Activated CD8-positive, alpha-beta memory T cell treated with anti-CD3 and anti-CD28 coated beads, Interleukin-2, amount 10 ng/mL, durations not matched to agents 7 days and 5 days (primary cell): ENCODE measurements at places on chromosomes 1 and 21.

DNA sequence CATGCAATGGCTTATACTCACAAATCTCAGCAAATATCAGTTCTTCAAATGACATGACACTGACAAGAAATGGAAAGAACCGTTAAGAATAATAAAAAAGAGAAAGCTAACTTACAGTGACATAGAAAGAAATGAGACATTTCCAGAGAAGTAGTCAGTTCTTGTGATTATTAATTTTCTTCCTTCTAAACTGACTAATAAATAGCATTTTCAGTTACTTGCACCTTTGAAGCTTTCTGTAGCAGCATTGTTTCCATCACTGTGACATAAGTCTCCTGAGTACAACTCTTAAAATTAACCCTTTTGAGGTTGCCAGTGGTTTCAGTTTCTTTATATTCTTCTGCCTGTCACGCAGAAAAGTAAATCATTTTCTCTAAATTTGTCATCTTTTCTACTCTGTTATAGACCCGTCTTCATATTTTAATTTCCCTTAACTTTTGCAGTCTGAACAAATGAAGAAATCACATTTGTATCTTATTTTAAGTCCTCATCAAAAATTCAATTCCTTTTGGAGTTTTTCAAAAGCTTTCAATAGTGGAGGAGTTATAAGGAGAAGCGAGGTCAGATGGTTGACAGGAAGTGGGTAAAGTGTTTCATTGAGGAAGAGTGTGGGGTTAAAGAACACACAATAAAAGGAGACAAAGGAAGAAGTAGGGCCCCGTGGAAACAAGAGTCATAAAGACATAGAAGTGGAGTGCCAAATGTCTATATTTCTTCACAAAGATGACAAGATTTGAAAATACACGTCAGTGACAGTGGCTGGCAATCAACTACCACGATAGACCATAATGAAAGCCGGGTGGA is 57.9 kb upstream of the S1PR1 start:
- peak; percentile 64 for DNase-seq

DNA sequence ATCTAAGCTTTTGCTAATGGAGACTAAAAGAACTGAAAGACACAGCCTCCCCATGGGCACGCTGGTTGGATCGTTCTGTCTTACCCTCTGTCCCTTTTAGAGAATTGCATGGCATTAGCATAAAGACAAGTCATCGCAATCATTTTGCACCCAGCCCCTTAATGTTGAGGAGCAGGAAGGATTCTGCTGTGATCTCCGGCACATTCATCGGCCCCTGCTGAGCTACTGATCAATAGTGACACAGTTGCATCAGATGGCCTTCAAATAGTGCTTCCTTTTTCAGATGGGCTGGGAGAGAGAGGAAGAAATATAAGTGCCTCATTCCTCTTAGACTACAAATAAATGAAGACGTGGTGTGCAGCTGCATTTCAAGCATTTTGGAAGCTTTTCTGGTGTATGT is 75.4 kb downstream of the NOS1AP start:
- DNase-seq, result no peak

GRCh38 chr1:70536708-70537366 is 125.8 kb downstream of the CTH start:
- DNase-seq, result no peak

- no peak for DNase-seq
Measured at GRCh38 chr1:899636-900317, 23.9 kb upstream of the SAMD11 start.

DNA sequence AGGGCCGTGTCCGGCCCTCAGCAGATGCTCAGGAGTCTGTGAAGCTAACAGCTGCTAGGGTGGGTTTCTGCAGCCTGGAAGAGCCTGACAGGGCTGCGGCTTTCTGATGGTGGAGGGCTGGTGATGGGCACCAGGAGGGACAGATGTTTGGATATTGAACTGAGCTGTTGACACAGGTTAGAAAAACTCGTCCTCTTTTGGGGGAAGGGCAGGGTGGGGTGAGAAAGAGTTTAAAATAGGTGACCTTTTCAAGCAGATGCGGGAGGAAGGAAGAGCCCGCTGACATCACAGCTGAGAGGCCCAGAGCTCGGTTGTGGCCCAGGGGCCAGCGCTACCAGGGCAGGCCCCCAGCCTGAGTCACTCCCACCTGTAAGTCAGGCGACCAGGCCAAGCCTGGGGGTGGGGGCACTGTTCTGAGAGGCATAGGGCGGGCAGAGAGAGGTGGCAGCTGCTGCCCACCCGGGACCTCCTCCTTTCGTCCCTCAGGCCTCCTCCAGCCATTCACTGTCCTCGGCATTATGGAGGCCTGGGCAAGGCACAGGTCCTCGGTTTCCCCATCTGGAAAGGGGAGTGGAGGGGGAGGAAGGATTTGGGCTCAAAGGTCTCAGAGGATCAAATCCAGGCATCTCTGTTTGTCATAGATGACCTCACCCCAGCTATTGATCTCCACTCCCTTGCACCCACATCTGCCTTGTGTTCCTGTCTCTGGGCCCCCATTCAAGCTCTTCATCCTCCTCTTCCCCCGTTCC is 32.3 kb upstream of the ID3 start:
- DNase-seq, result peak; percentile 76
